Dermis blood vessel endothelial cell (primary cell): ENCODE measurements at places on chromosomes 2 and 18. TPM values are rescaled to one million over a fixed set of nuclear protein-coding genes. Genes with fewer than 3 reads are reported as not detected.

MARCHF4 gene
- total RNA-seq: 1.5 TPM in 2 replicates

CYP27A1 gene
- total RNA-seq: 8.6 and 12.8 TPM in 2 replicates

DNA sequence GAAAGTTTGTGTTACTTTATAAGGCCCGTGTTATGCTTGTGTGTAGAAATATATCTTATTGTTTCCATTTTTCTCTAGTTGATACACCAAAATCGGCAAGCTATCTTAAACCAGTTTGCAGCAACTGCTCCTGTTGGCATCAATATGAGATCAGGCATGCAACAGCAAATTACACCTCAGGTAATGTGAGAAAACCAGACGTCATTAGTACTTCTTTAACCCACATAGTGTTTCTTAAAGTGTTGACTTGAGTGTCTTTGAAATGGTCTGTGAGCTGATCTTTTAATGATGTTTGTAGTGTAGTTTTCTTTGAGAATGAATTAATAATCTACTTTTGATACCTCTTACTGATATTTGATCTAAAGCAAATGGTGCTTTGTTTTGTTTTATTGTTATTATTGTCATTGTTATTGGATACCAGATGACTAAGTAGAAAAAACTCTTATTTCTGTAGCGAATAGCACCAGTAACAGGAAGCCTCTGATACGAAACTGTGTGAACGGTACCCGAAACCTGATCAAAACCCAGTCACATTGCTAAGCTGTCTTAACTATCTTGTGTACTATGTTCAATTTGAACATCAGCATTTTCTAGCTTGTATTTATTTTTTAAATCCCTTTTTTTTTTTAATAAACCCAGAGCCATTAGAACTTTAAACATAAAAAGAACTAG lies 53.7 kb downstream of the PTRHD1 start:
- peak; percentile 70 for DNase-seq

DNA sequence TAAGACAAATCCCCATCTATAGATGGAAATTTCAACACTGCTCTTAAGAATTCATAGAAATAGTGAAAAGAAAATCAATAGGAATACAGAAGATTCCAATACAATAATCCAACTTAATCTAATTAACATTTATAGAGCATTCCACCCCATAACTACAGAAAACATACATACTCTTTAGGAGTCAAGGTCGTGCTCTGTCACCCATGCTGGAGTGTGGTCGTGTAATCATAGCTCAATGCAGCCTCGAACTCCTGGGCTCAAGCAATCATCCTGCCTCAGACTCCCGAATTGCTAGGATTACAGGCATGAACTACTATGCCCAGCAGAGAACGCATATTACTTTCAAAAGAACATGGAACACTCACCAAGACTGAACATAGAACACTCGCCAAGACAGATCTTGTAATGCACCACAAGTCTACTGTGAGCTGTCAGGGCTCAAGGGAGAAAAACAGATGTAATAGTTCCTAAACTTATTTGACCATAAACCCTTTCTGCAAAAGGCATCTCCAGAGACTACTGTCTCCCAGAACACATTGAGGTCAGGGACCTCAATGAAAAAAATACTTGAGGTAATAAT lies 14.1 kb downstream of the MEMO1 start:
- no peak for DNase-seq

DNA sequence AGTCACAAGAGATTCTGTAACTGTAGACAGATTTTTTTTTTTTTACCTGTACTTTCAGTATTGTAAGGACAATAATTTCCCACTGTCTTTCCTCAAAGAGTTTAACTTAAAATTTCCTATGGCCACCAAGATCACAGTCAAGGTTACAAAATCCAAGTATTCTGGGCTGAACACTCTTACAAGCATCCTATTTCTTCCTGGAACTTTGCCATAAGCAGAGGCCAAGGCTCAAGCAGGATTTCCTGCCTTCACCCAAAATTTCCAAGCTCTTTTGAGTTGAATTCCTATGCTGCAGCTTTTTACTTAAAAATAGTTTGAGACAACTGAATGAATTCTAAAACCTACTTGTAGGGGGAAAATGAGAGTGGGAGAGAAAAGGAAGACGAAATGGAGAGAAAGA lies 299.4 kb downstream of the ZNF516 start:
- DNase-seq: no peak

SKOR2 gene
- total RNA-seq: not detected in 2 replicates

MC4R gene
- total RNA-seq: not detected in 2 replicates

TP53I3 gene
- 63.2 and 88.3 TPM in 2 replicates for total RNA-seq

DNA sequence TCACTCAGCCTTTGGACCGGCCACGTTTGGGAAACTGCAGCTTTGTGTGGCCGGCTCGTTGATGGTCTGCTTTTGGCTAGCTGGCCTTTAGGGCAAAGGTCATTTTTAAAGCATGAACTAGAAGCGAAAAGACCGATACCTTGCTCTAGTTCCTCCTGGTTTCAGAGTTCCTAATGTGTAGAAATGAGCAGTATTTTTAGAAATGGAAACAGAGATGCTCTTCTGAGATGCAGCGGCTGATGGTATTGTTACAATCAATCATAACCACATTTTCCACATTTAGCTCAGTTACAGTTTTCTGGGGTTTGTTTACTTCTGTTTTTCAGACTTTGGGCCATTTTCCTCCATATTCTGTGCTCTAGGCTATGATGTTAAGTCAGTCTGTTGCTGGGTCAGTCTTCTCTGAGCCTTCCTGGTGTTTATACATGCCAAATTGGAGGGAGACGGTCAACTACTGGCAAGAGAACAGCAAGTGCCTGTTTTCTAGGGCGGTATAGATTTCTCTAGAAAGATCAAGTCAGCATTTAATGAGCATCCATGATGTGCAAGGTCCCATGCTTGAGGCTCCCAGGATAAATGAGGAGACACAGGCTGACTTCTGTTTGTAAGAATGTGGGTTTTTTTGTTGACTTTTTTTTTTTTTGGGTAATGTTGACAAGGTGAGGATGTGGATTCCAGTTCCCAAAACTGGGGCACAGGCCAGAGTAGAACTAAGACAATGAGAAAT lies 28.0 kb downstream of the RNF144A start:
- DNase-seq: no peak

DNA sequence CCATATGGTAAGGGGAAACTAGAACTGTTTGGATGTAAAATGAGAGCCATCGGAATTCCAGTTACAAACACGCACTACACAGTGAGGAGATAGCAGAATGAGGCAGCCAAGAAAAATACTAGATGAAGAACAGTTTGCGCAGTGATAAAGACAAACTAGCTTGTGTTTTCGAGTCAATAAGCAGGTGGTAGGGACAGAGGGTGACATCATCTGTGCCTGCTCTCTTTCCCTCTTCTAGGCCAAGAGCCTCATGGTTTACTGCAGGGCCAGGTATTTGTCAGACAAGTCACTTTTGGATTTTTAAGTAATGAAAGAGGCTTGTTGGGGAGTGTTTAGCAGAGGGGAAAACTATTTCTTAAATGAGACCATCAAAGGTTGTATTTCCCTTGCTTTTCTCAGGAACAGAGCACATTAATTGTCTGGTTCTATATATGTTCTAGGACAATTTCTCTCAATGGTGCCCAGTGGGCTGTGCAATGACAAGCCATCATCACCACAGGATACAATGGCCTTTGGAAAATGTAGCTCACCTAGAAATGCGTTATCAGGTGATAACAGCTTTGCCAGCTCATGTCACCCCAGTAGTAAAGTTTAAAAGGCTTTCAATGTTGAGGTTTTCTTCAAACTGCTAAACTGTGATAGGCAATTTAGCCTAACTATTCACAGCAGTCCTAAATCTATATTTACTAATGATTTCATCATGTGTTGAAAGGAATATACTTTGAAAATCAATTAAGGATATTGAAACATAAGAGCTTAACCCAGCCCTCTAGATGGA lies 1210.3 kb upstream of the ZEB2 start:
- no peak for DNase-seq

DNA sequence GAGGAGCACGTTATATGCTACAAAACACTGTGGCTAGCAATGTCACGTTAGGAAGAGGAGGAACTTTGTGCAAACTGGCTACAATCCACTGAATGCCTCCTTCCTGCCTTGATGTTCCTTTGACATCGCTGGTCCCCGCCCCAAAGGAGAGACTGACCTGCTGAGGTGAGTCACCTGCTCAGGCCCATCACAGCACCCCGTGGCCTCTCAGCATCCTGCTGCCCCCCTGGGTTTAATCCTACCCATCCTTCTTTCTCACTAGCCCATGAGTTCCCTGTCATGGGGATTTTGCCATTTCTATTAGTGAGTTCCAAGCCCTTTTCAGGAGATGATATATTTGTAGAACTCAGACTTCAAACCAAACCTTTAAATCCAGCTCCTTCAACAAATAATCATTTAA lies 16.2 kb downstream of the DLGAP1 start:
- no peak for DNase-seq

DNA sequence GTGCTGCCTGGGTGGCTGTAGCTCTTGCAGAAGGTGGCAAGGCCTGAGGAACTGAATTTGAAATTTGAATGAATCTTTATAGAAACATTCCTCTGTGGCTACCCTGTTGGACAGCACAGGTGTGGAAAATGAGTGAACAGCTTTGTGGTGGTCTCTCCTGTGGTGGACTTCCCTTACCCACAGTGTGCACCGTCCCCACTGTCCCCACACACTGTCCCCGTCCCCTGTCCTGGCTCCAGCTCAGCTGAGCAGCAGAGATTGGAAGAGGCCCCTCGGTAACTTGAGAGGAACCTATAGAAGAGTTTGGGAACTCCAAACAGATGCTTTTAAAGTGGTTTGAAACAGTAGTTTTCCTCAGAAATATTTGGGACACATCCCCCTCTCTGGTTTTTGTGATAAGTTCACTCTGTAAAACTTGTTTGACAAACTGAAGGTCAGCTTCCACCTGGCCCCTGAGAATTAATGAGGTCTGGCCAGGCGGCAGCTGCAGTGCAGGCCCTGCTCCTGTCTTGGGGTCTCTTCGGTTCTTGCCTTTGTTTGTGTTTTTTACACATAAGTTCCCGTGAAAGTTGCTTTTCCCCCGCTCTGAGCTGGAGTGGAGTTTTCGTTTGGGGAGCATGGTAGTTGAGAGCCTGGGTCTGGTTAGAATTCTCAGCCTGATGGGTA lies 63.2 kb downstream of the ASAP2 start:
- no peak for DNase-seq

- DNase-seq: peak; percentile 66
Observed at GRCh38 chr2:64036034-64036705, 16.9 kb upstream of the VPS54 start.

DNA sequence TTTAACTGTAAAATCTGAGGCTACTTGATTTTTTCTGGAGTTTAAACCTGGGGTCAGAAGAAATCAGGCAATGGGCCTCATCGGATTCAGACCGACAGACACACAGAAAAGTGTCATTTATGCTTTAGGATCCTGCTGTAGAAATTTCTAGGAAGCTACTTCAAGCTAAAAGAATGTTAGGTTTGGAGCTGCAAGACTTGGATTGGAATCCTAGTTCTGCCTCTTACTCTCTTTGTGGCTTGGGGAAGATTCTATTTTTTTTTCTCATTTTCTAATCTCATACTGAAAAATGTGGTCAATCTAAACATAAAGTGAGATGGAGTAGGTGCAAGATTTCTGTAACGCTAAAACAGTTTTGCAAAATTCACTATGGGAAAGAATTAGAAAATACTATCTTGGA lies 48.8 kb upstream of the KCNE4 start:
- no peak for DNase-seq

SAG gene
- 0.19 TPM in 1 of 2 replicates, not detected in the other for total RNA-seq

DNA sequence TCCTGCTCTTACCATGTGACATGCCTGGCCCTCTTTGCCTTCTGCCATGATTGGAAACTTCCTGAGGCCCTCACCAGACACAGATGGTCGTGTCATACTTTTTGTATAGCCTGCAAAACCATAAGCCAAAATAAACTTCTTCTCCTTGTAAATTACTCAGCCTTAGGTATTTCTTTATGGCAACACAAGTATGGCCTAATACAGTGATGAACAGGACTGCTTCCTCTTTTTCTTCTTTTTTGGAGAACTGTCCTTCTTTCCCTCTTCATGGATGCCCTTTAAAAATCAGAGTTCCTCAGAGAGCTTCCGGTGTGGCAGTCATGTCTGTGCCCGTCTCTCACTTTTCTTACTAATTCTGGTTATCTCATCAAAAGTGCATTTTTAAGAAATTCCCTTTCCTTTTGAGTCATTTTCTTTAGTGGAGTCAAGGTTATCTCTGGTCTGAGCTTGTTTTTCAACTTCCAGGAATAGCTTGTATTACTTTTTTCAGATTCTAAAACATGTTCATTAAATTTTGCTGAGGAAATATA lies 9.2 kb upstream of the IL1A start:
- no peak for DNase-seq

DNA sequence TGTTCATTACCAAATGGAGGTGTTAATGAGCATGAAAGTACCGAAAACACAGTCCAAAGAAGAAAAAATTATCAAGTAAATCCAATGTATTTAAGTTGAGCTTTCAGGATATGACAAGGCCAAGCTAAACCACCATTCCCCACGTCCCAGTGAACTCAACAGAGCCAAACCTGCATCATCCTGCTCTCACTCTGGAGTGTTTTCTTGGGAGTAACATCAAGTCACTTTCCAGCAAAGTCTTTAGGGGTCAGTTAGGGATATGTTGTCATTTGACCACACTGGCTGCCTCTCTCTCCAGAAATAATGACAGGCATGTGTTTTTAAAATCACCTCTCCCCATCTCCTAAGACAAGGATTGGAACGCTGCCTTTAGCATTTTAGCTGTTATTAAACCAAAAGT lies 140.5 kb downstream of the SRBD1 start:
- no peak for DNase-seq

GRCh38 chr2:173553593-173553992 lies 198.9 kb downstream of the CDCA7 start:
- DNase-seq: no peak

CCDC85A gene
- 15.8 and 21.4 TPM in 2 replicates for total RNA-seq

GRCh38 chr2:222353993-222354392 lies 55.2 kb upstream of the PAX3 start:
- peak; percentile 43 for DNase-seq

GRCh38 chr18:2089396-2089795 lies 481.9 kb downstream of the METTL4 start:
- DNase-seq: no peak
